ENCODE measurements at places on chromosomes 12 and 14.

GRCh38 chr12:126051611-126052107, 986.4 kb downstream of the AACS start:
- H3K4me3 ChIP-seq, result no peak overlapping the region
- H3K27ac ChIP-seq, result no peak overlapping the region
- H3K4me1 ChIP-seq, result no peaks in the 10 kb centered on the region
- no peak for DNase-seq

GRCh38 chr12:115155665-115156645, 472.0 kb upstream of the TBX3 start:
- no peak overlapping the region for H3K4me3 ChIP-seq
- H3K27me3 ChIP-seq, result no peaks in the 10 kb centered on the region
- no peak for DNase-seq
- no peaks in the 10 kb centered on the region for H3K4me1 ChIP-seq
- H3K36me3 ChIP-seq, result no peaks in the 10 kb centered on the region

GRCh38 chr14:98716133-98716532, 555.9 kb downstream of the BCL11B start:
- no peaks in the 10 kb centered on the region for H3K27me3 ChIP-seq
- no peaks in the 10 kb centered on the region for H3K36me3 ChIP-seq
- DNase-seq, result no peak
- H3K27ac ChIP-seq, result no peak overlapping the region

DNA sequence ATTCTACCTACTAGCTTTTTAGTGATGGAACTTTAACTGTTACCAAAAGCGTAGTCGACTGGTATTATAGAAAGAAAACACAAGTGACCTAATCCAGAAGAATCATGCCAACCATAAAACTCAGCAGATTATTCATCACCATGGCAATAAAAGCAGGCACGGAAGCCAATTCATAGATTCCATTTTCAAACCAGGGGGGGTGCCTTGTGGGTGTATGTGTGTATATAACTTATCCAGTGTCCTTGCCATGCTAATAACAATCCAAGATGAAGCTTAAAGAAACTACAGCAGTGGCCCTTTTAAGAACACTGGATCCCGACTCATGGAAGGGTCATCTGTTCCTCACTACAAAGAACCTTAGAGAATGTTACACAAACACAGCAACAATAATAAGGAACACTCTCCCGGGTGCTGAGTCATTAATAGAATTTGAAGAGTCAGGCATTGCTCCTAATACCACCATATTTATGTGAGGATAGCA, 61.0 kb downstream of the EPS8 start:
- no peaks in the 10 kb centered on the region for H3K27me3 ChIP-seq
- no peaks in the 10 kb centered on the region for H3K36me3 ChIP-seq
- no peak overlapping the region for H3K27ac ChIP-seq
- H3K4me3 ChIP-seq, result no peak overlapping the region
- no peaks in the 10 kb centered on the region for H3K4me1 ChIP-seq

DNA sequence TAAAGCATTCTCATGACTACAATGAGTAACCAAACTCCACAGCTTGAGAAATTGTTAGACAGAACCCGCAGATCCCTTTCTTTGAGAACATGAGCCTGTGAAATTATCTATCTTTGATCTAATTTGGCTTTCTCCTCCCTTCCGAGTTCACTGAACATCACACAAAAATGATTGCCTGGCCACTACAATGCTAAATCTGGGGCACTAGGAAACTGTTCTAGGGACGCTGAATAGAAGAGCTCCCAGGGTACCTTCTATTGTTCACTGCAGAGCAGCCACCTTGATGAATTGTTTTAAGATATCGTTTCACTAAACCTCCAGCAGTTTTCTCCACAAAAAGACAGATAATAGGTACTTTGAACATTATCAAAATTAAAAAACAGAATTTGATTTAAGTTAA, 47.5 kb downstream of the SINHCAF start:
- H3K4me3 ChIP-seq, result no peak overlapping the region
- no peak for DNase-seq
- H3K36me3 ChIP-seq, result no peaks in the 10 kb centered on the region
- H3K27ac ChIP-seq, result no peak overlapping the region
- no peaks in the 10 kb centered on the region for H3K27me3 ChIP-seq

DNA sequence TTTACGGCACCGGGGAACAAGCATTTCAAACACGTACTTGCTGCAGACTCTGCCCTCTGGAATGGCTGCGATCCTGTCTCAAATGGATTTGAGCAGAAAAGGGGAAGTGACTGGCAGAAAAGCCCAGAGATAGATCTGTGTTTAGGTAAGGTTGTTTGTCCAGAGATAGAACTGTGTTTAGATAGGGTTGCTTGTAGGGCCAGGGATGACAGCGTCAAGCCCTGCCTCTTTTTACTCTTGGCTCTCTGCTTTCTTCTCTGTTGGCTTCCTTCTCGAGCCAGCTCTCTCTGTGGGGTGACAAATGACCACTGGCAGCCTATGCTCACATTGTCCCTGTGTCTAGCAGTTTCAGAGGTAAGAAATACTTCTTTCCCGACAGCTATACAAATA, 11.4 kb downstream of the DGLUCY start:
- peaks cover 6% of the 10 kb centered on the region for H3K4me1 ChIP-seq
- H3K27me3 ChIP-seq, result no peaks in the 10 kb centered on the region
- DNase-seq, result no peak
- H3K4me3 ChIP-seq, result no peak overlapping the region

GRCh38 chr12:1375323-1375722, 219.1 kb downstream of the FBXL14 start:
- H3K4me1 ChIP-seq, result peaks cover 11% of the 10 kb centered on the region
- H3K36me3 ChIP-seq, result peaks cover 15% of the 10 kb centered on the region
- H3K27me3 ChIP-seq, result no peaks in the 10 kb centered on the region
- no peak for DNase-seq

GRCh38 chr12:121778567-121779421, 14.7 kb downstream of the RHOF start:
- no peak overlapping the region for H3K4me3 ChIP-seq
- no peak overlapping the region for H3K27ac ChIP-seq
- H3K4me1 ChIP-seq, result peaks cover 31% of the 10 kb centered on the region
- H3K27me3 ChIP-seq, result no peaks in the 10 kb centered on the region
- no peak for DNase-seq

GRCh38 chr12:123387508-123388176, 3.7 kb downstream of the KMT5A start:
- H3K27me3 ChIP-seq, result no peaks in the 10 kb centered on the region
- H3K4me3 ChIP-seq, result no peak overlapping the region
- peaks cover 22% of the 10 kb centered on the region for H3K36me3 ChIP-seq
- DNase-seq, result peak; percentile 18
- H3K4me1 ChIP-seq, result peaks cover 42% of the 10 kb centered on the region

GRCh38 chr12:93751864-93752610, 74.9 kb downstream of the CRADD start:
- no peak for DNase-seq
- H3K36me3 ChIP-seq, result no peaks in the 10 kb centered on the region
- H3K4me3 ChIP-seq, result no peak overlapping the region
- H3K27ac ChIP-seq, result no peak overlapping the region

GRCh38 chr14:55123101-55123500, 6.0 kb upstream of the LGALS3 start:
- DNase-seq, result peak; percentile 71
- peaks cover 18% of the 10 kb centered on the region for H3K4me1 ChIP-seq
- H3K4me3 ChIP-seq, result no peak overlapping the region
- no peaks in the 10 kb centered on the region for H3K27me3 ChIP-seq

- H3K4me1 ChIP-seq, result peaks cover 47% of the 10 kb centered on the region
- peak overlapping the region; percentile 44 for H3K27ac ChIP-seq
- H3K27me3 ChIP-seq, result peaks cover 31% of the 10 kb centered on the region
- H3K36me3 ChIP-seq, result no peaks in the 10 kb centered on the region
- DNase-seq, result peak; percentile 69
These were observed 267.1 kb downstream of the CACNA1C start for GRCh38 chr12:2319737-2320506.
